Stimulated activated CD4-positive, alpha-beta T cell treated with anti-CD3 and anti-CD28 coated beads, TNF-alpha, amount 100 ng/mL, for 1 hour (primary cell): ENCODE measurements at places on chromosomes 13 and 19.

GRCh38 chr13:114021464-114022308 is 47.8 kb upstream of the C13orf46 start:
- no peak for DNase-seq

DNA sequence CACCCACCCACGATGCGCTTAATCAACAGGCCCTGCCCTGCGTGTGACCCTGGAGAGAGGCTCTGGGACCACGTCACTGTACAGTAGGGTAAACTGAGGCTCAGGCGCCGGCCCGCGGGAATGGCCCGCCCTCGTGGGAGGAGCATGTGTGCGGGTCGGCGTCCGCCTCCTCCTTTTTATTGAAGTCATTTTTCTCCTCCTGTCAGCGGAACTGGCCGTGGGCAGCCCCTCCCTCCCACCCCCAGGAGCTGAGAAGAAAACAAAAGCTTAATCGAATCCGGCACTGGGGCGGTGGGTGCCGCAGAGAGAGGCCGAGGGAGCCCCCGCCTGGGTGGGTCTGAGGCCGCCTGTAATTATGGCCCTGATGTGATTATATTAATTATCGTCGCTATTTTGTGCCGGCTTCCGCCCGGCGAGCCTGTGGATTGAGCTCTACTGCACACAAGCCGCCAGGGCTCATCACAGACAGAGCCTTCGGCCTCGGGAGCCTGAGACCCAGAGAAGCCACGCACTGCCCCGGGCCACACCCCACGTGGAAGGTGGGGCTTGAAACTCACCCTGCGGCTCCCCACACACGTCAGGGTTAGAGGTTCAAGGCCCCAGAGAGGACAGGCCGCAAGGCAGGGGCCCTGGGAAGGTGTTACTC is 7.0 kb downstream of the C2CD4C start:
- no peak for DNase-seq

- DNase-seq: no peak
Observed at GRCh38 chr13:39250440-39250839, 212.2 kb downstream of the NHLRC3 start.

GRCh38 chr13:66520511-66521355 is 709.4 kb downstream of the PCDH9 start:
- DNase-seq: no peak

GRCh38 chr13:94351292-94351990 is 128.0 kb downstream of the DCT start:
- DNase-seq: no peak

DNA sequence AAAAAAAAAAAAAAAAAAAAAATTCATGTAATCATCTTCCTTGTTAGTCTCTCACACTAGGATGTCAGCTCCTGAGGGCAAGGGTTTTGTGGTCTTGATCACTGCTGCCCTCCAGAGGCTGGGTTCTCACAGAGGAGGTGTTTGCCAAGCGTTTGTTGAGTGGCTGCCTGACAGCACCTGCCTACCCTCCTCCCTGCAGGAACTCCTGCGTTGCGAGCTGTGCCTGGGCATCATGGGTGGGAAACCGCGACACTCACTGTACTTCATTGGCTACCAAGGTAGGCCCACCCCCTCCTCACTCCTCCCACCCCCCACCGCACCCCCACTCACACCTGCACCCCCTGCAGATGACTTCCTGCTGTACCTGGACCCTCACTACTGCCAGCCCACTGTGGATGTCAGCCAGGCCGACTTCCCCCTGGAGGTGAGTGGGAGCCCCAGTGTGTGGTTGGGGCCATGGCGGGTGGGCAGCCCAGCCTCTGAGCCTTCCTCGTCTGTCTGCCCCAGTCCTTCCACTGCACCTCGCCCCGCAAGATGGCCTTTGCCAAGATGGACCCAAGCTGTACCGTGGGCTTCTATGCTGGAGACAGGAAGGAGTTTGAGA is 8.1 kb downstream of the ATG4D start:
- no peak for DNase-seq

DNA sequence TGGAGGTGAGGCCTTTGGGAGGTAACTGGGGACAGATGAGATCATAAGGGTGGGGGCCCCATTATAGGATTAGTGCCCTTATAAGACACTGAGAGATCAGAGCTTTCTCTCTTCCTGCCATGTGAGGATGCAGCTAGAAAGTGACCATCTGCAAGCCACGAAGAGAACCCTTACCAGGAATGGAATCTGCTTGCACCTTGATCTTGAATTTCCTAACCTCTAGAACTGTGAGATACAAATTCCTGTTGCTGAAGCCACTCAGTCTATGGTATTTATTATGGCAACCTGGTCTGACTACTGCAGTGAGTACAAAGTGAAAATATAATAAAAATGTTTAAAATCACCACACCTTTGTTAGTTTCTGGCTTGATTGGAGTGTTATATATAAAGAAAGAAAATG is 388.0 kb downstream of the LMO7 start:
- no peak for DNase-seq

GRCh38 chr19:38270587-38271167 is 6.3 kb downstream of the SPINT2 start:
- DNase-seq: no peak

DNA sequence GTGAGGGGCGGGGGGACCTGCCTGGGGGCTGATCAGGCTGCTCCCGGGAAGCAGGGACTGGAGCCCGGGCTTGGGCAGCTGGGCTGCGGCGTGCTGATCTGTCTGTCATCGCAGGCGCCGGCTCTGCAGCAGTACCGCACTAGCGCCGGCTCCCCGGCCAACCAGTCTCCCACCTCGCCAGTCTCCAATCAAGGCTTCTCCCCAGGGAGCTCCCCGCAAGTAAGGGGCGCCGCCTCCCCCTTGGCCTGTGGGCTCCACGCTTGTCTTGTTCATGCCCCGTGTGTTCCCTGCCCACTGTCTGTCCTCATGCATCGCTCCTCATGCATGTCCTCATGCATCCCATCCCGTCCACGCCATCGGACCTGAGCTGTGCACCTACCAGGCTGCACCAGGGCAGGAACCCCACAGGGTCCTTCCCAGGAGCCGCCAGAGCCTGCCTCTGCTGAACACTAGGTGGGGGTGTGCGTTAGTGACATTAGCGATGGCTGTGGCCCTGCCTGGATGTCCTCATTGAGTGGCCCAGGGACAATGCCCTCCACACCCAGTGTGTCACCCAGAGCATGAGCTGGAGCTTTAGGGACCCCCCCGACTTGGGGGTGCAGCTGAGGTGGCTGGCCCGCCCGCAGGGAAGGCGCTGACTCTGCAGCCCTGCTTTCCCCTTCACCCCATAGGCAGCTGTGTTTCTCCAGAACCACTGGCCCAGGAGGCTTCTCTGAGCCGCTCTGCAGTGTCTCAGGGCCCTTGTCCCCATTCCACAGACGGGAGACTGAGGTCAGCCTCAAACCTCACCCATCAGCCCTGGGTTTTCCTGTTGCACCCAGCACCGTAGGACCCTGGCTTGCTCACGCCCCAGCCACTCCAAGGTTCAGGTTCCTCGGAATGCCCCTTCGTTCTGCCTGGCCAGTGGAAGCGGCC is 19.5 kb downstream of the COMP start:
- DNase-seq: no peak

DNA sequence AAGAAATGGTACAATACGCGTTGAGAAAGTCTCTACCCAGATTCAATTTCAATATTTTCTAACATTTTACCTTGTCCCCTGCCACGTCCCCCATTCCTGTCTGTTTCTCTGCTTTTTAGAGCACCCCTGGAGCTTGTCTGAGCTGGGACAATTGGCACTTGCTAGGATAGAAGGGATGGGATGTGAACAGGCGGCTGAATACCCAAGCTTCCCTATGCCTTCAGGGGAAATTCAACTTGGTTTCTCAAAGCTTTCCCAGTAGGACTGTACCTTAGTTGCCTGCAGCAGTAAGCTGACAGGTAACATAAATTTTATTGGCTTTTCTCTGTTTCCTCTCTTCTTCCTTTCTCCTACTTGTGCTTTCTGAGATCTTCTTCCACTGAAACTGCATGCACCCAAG is 1663.3 kb downstream of the EFNB2 start:
- no peak for DNase-seq

GRCh38 chr19:55082020-55082851 is 6.6 kb downstream of the EPS8L1 start:
- no peak for DNase-seq

DNA sequence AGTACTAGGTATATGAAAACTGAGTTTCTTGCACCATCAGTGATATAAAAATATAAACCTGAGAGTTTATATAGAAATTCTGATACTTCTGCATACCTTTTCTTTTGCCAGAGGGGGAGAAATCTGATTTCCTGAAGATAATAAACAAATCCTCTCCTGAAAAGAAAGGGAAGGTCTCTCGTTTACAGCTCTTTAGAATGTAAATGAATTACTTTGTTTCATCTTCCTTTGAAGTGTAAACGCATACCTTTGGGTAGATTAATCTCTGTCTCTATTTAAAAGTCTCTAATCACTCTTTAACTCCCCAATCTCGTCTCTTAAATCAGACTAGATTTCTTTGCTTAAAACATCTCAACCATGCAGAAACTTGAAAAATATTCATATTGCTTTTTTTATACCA is 1092.9 kb downstream of the SLITRK5 start:
- DNase-seq: no peak

- DNase-seq: no peak
Observed at GRCh38 chr19:295687-296370, 4.6 kb upstream of the PLPP2 start.

DNA sequence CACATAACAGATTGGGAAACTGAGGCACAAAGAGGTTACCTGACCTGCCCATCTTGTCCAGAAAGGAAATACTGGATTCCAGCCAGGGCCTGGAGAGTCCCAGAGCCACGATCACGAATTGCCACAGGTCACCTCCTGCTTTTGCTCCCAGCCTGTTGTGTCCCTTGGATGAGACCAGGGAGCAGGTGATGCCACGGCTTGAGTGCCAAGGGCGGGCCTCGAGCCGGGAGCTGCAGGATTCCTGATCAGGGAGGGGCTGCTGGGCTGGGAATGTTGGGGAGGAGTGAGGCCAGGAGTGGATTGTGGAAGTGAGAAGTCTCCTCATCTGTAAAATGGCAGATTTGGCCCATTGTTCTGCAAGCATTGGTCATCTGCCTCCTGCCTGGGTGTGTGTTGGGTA is 29.4 kb downstream of the DNM2 start:
- no peak for DNase-seq

GRCh38 chr13:105572401-105572800 is 963.1 kb downstream of the EFNB2 start:
- DNase-seq: no peak

DNA sequence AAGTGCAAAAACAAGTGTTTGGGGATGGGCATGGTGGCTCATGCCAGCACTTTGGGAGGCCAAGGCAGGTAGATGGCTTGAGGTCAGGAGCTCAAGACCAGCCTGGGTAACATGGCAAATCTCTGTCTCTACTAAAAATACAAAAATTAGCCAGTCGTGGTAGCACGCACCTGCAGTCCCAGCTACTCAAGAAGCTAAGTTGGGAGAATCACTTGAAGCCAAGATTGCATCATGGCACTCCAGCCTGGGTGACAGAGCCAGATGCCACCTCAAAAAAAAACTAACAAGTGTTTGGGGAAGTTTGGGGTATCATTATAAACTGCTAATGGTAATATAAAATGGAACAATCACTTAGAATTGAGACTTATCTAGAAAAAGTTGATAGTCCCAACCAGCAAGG is 24.6 kb downstream of the XPO4 start:
- no peak for DNase-seq

DNA sequence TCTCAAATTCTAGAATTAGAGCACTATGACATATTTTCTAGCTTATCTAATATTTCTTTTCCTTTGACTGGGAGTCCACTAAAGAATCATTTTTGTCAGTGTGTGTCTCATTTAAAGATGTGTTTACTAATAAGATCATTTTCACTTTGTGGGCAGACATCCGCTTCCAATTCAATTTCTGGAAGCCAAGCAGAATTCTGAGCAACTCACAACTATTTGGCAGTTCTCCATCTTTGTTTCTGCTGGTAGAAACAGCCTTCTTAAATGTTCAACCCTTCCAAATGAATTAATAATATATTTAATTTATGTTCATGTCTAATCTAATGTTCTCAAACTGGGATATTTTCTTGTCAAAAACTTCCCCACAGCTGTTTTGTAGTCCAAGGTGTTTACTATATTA is 411.8 kb downstream of the KCTD12 start:
- DNase-seq: no peak

DNA sequence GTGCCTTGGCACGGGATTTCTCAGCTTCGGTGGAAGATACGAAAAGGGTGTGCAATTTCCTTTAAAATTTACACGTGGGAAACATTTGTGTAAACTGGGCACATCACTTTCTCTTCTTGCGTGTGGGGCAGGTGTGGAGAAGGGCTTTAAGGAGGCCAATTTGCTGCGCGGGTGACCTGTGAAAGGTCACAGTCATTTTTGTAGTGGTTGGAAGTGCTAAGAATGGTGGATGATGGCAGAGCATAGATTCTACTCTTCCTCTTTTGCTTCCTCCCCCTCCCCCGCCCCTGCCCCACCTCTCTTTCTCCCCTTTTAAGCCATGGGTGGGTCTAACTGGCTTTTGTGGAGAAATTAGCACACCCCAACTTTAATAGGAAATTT is 7.2 kb downstream of the SLITRK5 start:
- no peak for DNase-seq

DNA sequence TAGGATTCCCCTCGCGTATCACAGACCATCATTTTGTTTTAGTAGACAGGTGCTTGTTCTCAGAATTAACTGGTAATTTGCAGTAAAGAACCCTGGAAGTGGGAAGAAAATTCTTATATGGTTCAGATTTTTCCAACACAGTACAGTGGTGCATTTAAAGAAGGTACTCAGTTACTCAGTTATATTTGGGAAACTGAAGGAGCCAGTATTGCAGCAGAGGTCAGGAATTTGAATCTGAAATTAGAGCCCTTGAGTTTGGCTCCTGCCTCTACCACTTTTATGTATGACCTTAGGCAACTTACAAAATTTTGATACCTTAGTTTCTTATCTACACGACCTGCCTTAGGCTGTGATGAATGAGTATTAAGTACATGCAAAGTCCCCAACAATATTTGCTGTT is 19.7 kb downstream of the METTL21C start:
- no peak for DNase-seq

- no peak for DNase-seq
Observed at GRCh38 chr13:38684714-38685113, 2.2 kb upstream of the FREM2 start.

DNA sequence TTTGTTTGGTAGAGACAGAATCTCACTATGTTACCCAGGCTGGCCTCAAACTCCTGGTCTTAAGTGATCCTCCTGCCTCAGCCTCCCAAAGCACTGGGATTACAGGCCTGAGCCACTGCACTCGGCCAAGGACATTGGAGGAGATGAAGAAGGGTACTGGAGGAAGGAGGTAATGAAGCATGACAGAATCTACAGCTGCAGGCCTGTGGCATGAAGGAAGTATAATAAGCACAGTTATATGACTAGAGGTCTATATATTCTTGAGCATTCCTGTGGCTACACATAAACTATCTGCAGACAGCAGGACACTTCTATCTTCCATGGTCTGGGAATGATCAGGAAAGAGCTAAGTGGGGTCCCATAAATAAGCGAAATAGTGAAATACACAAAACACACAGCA is 18.2 kb downstream of the ZNF565 start:
- no peak for DNase-seq

DNA sequence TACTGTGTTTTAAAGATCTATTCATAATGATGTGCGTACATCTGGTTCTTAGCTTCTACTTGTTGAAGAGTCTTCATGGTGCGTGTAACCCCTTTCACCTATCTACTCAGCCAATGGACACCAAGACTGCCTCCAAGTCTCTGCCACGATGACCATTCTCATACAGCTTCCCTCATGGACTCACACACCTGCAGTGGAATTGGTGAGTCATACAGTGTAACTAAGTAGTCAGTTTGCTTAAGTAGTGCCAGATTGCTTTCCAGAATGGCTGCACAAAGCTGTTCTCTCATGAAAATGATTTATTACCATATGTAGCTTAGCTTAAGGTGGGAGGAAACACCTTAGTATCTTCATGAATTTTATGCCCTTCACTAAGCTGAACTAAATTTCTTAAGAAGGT is 112.3 kb downstream of the AKAP11 start:
- no peak for DNase-seq
